ENCODE measurements at places on chromosomes 3 and 15.
A peak's percentile ranks its signal among the peaks of the same experiment; 100 is the strongest.

- DNase-seq, result peak; percentile 11
Observed at GRCh38 chr15:90829942-90830440, 38.4 kb upstream of the FURIN start.

DNA sequence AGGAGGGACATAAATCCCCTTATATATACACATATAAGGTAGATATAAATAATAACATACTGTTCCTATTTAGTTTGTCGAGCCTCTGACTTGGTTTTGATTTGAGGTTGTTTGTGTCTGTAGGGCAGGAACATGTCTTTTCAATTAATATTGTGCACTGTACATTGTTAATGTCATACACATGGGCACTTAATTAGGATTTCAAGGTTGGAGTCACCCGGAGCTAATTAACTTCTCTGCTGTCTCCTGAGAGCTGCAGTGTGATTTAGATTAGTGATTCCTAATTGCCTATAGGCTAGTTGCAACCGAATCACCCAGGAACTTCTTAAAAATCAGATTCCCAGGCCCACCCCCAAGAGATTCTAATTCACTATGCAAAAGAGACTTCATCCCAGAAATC, 50.4 kb upstream of the FILIP1L start:
- DNase-seq, result no peak

GRCh38 chr3:14841836-14842235, 23.1 kb downstream of the FGD5 start:
- no peak for DNase-seq

GRCh38 chr15:58070801-58071418, 5.4 kb upstream of the ALDH1A2 start:
- DNase-seq, result no peak

DNA sequence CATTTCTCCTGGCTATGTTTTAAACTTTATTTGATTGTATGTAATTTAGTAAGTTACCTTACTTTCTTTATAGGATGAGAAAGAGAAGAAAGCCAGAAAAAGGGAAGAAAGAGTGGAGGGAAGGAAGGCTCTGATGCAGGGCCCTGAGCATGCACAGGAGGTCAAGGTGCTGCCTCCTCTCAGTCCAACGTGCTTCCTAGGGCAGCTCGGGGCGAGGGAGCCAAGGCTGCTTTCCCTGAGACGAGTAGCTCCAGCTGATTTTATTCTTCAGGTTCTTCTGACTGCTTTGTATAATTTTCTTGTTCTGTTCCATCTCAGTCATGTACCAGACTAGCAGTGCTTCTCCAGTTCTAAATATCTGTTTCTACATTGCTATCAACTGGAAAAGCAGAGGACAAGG, 3.4 kb downstream of the CORO2B start:
- DNase-seq, result no peak

DNA sequence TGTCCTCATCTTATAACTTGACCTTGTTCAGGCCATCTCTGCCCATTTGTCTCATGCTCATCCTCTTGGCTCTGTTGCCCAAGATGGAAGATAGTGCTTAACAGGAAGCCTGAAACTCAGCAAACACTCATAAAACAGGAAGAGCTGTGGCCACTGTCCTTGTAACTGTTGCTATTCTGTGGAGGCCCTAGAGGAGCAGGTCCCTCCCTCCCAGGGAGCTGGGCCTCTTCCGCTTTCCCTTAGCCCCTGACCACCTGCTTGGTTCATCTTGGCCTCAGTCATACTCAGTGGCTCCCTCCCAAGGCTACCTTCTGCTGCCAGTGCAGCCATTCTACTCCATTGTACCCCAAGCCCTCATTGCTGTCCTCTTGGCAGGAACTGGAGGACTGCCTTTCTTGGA, 3.5 kb downstream of the MAPKAPK3 start:
- DNase-seq, result no peak

- no peak for DNase-seq
Observed at GRCh38 chr3:126514161-126514560, 3.4 kb downstream of the UROC1 start.

DNA sequence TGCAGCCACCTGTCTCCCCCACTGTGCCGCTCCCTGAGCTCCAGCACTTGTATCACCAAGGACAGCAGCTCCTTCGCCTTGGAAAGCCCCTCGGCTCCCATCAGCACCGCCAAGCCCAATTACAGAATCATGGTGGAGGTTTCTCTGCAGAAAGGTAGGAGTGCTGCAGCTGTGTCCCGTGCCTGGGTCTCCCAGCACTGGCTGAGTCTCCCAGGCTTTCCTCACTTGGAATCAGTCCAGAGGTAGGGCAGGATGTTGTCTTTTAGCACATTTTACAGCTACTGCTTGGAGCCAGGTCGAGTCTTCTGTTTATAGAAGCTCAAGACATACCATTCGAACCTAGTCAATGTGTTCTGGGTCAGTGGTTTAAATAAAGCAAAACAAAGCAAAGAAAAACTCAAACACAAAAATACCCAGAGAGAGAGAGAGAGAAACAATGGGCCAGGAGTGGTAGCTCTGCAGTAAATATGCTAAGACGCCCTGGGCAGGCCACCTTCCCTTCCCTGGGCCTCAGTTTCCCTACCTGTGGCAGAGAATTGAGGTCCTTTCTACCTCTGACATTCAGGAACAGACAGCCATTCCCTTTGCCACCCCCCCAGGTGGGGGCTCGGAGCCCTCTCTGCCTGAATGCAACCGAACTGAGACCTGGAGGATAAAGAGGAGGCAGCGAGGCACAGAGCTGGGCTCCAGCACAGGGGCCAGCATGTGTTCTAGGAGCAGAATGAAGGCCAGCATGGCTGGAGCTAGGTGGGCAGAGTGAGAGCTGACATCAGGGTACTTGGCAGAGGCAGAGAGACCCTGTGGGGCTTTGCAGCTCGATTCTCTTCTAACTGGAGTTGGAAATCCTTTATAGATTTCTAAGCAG, 44.1 kb downstream of the STARD5 start:
- DNase-seq, result no peak

- DNase-seq, result no peak
Observed at GRCh38 chr15:63340353-63340752, 41.3 kb downstream of the CA12 start.

DNA sequence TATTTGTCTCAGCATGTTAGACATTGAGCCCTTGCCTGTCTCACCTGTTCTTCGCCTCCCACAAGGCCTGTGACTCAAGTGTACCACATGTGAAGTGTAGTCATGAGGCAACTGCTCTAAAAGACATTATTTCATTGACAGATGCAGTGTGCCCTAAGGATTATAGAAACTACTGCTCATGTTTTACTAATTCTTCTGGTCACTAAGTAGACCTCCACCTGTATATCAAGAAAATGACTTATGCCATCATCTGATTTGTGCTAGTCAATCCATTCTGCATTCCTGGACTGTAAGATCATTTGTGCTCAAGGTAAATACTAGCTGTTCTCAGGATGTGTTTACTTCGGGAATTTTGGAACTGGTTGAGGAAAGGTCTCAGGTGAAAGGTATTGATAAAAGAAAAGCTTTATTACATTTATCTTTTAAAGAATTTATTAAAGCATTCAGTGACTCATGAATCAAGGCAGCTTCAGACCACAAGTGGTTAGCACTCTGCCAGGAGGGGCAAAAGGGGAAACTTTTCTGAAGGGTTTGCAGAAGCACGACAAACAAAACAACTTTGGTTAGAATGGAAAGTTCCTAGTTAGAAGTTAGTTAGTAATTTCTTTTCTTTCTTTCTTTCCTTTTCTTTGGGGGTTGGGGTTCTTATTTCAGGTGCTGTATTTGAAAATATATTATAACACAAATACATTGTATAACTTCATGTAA, 465.3 kb upstream of the CBLB start:
- no peak for DNase-seq

DNA sequence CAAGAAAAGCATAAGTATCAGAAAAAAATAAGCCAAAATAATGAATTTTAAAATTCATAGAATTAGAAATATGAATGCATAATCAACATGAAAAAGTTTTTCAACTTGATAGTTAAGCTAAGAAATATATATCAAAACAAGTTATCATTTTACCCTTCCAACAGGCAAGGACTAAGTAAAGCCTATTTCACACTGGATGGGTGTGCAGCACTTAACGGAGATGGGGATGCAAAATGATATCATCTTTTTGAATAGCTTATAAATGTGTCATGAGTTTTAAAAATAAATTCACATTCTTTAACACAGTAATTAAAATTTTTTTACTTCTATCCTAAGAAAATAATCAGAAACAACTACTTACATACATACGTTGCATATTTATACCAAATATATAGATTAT, 20.9 kb downstream of the PIK3R4 start:
- DNase-seq, result no peak

GRCh38 chr15:69668039-69668705, 215.6 kb downstream of the RPLP1 start:
- DNase-seq, result no peak

DNA sequence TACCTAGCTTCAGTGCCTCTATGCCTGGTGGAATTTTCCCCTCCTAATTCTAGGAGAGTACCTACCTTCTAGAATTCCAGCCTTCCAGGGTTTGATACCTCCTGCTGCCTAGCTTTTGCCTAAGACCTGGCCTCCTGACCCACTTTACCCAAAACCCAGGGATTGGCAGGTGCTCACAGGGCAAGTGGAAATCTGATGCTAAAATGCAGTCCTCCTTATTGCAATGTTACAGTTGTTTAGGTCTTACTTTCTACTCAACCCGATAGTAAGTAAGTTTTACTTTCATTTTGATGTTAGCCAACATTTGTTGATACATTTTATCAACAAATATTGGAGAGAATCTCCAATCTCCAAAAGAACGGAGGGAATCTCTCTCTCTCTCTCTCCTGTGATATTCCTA, 275.9 kb downstream of the DOCK3 start:
- DNase-seq, result no peak

GRCh38 chr3:129439226-129439816, 427 bp downstream of the MBD4 start:
- peak; percentile 29 for DNase-seq

DNA sequence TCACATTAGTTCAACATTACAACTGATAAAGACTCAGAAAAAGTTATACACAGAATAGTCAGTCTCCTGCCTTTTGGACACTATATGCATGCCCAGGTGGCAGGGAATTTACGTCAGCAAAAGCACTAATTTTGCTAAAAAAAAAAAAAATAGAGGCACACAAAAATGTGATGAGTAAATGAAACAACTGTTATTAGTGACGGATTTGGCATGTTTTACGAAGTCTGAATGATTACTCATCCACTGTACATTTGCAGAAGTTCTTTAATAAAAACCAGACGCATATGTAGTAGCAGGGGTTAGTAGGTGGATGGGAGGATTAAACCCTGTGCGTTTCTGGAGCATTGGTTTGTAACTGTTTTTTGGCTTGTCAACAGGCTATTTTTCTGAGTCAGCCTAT, 99.0 kb downstream of the MITF start:
- no peak for DNase-seq

- DNase-seq, result no peak
Observed at GRCh38 chr3:182143903-182144302, 432.2 kb downstream of the SOX2 start.

GRCh38 chr15:61777689-61778088, 282.6 kb downstream of the VPS13C start:
- no peak for DNase-seq

DNA sequence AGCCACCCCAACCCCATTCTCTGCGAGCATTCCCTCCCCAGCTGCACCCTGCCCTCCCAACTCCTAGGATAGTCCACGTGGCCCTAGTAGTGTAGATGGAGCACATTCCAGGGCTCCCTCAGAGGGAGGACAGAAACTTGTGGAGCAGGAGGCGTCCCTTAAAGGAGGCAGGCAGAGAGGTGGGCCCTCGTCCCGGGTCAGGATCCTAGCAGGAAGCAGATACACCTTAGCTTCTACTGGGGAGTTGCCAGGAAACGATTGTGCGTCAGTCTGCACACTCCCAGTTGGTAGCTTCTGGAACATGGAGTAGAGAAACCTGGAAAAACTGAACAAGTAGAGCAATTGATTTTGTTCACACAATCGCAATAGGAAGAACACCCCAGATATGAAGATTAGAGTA, 43.9 kb upstream of the KLHL25 start:
- DNase-seq, result no peak

All from activated naive CD4-positive, alpha-beta T cell (primary cell).